AG08396 (cell line): ENCODE measurements at places on chromosomes 16 and 17.
A peak's percentile ranks its signal among the peaks of the same experiment; 100 is the strongest.

GRCh38 chr16:12317856-12318537 lies 341.5 kb downstream of the SNX29 start:
- no peak for DNase-seq

DNA sequence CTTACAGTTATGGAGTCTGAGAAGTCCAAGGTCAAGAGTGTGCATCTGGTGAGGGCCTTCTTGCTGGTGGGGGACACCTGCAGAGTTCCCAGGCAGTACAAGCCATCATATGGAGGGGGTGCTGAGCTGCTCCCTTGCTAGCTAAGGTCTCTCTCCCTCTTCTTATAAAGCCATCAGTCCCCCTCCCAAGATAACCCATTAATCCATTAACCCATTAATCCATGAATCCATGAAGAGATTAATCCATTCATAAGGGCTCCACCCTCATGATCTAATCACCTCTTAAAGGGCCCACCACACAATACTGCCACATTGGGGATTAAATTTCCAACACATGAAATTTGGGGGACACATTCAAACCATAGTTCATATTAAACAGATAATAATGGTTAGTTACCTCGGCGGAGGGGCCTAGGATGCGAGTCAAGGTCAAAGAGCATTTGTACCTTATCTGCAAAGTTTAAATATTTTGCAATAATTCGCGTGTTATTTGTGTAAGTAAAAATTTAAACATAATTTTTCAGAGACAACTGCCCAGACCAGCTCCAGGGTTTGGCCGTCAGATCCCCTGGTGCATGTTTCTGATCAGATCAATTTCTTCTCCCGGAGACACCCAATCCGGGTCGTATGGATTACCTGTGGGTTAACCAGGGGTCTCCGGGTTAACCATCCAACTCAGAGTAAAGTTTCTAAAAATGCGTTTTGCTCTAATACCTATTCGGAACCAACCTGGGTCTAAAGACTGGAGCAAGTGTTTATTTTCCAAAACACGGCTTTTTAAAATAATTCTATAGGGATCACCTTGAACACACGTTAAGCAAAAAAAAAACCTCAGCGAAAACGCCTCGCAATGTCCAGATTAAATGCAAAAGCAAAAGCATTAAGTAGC lies 740 bp upstream of the POLR3E start:
- no peak for DNase-seq

- DNase-seq: no peak
These were observed 20.2 kb downstream of the CBX4 start for GRCh38 chr17:79819085-79819484.

DNA sequence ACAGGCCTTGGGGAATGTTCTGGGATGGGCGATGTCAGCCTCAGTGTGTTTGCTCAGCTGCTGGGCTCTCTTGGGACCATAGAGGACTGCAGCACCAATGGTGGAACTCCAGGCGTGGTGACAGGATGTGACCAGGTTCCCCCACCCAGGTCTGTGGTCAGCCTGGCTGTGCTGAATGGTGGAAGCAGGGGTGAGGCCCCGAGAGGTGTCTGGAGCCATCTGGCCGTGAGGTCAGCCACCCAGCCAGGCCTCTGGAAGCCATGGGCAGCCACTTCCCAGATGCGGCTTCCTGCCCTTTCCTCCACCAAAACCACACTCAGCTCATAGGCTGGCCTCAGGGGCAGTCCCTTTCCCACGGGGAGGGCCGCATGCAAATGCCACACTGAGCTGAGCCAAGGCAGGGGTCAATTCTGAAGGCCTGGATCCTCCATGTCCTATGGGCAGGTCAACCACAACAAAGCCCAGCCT lies 7.8 kb upstream of the MAPK7 start:
- DNase-seq: no peak

DNA sequence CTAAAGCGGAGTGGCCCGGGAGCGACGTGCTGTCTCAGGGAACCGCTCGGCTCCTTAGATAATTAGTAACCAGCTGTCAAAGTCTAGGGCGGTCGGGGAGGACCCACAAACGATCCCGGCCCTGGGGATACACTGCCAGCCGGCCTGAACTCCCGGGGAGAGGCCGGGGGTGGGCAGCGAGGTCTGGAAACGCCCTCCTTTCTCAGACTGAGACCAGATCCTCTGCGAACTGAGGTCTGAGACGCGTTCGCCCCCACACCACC lies 1.3 kb downstream of the HNF1B start:
- peak; percentile 31 for DNase-seq

- DNase-seq: no peak
These were observed 241.0 kb upstream of the ASIC2 start for GRCh38 chr17:33534087-33534486.

GRCh38 chr16:88951501-88951900 lies 25.5 kb downstream of the CBFA2T3 start:
- DNase-seq: no peak

DNA sequence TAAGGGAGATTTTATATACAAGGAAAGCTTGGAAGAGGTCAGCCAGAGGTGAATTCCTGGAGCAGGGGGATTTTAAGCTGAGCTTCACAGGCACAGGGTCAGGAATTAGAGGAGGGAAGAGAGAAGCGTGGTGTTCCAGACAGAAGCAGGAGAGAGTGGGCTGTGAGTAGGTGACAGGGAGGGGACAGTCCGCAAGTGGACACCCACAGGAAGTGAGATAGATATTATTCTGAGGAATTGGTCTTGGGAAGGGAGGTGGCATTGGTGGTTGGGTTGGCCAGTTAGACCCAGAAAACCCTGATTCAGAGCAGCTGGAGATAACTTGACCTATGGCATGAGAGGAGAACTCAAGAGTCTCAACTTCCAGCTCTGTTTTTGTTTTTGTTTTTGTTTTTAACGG lies 14.7 kb downstream of the PHB1 start:
- DNase-seq: no peak

DNA sequence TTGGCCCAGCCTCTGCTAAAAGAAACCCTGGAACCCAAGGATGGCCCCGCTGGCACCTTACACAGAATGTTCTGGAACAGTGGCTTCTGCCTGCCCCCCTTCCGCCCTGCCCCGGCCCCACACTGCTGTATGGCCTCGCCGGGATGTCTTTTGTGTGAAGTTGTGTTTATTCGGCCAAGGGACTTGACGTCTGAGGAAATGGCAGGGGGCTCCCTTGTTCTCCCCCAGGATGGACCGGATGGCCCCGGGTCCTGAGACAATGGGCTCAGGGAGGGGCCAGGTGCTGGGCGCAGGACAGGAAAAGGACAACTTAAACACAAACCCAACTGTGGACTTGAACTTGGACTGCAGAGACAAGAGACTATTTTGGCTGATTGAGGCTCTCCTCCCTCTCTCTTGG lies 81.6 kb upstream of the GSE1 start:
- DNase-seq: no peak

- DNase-seq: peak; percentile 81
These were observed at the start of gene MMP2 for GRCh38 chr16:55478827-55479429. MMP2 (plus strand) TSS chr16:55479198; CDS start chr16:55479480, 282 bp downstream.

- DNase-seq: no peak
These were observed 16.3 kb upstream of the MYO15B start for GRCh38 chr17:75571197-75571884.

GRCh38 chr17:50816771-50817751 lies 18.3 kb upstream of the WFIKKN2 start:
- peak; percentile 67 for DNase-seq

GRCh38 chr17:62672957-62673356 lies 45.5 kb downstream of the MRC2 start:
- DNase-seq: no peak

GRCh38 chr17:66930933-66931332 lies 33.6 kb upstream of the CACNG4 start:
- DNase-seq: no peak
